Stomach (tissue), 19 donors: ENCODE measurements at places on chromosomes 3 and 15. TPM values are rescaled to one million over a fixed set of nuclear protein-coding genes. Genes with fewer than 3 reads are reported as not detected.

The CTXN2 gene
- not detected for total RNA-seq

The PRSS50 gene
- total RNA-seq, result not detected

The STAB1 gene
- total RNA-seq, result 79.9 TPM

The ZNF80 gene
- total RNA-seq, result not detected

The CAPN7 gene
- 68.4 TPM for total RNA-seq

The TMCO5A gene
- not detected for total RNA-seq

The ITGB5 gene
- 49.2 TPM for total RNA-seq

The FBN1 gene
- 166 TPM for total RNA-seq

The NLGN1 gene
- 10.3 TPM for total RNA-seq

The NR1I2 gene
- 10.5 TPM for total RNA-seq

The LRTM1 gene
- total RNA-seq, result not detected

The ZBBX gene
- not detected for total RNA-seq

The TMC3 gene
- total RNA-seq, result 0.92 TPM
